ENCODE measurements at places on chromosomes 11 and 22.

DNA sequence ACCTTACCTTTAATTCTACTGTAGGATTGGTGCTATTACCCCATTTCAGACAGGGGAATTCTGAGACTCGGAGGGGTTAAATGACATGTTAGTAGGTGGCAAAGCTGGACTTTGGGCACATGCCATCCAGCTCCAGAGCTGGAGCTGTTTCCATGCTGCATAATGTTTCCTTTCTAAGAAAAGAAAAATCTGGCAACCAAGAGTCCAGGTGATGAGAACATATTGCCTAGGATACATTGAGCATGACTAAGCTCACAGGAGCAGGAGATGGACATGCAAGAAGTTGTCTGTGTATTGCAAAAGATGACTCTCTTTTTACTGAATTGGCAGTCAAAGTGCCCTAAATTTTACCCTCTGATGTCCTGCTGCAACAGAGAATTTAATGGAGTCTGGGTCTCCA lies 150.8 kb upstream of the SYT13 start:
- no peak for DNase-seq

DNA sequence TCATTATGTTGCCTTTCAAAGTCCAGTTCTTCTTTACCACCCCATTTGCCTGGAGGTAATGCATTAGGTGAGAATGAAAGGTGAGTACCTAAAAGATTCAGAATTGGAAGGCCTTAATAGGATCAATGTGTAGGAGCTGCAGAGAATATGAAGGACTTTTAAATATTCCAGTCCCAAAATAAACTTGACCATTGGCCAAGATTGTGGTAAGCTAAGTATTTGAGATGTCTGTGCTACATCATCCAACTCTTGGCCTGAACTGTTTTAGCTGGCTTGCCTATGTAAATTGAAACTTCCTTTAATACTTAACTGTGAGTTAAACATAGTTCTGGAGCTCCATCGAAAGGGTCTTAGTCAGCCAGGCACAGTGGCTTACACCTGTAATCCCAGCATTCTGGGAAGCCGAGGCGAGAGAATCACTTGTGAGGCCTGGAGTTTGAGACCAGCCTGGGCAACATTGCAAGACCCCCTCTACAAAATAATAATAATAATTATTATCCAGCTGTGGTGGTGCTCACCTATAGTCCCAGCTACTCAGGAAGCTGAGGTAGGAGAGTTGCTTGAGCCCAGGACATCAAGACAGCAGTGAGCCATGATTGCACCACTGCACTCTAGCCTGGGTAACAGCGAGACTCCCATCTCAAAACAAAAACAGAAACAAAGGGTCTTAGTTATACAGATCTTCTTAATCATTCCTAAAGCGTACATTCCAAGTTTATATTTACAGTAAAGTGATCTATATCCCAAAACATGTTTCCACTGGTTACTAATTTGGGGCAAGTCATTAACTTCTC lies 29.8 kb downstream of the MTMR3 start:
- no peak for DNase-seq

DNA sequence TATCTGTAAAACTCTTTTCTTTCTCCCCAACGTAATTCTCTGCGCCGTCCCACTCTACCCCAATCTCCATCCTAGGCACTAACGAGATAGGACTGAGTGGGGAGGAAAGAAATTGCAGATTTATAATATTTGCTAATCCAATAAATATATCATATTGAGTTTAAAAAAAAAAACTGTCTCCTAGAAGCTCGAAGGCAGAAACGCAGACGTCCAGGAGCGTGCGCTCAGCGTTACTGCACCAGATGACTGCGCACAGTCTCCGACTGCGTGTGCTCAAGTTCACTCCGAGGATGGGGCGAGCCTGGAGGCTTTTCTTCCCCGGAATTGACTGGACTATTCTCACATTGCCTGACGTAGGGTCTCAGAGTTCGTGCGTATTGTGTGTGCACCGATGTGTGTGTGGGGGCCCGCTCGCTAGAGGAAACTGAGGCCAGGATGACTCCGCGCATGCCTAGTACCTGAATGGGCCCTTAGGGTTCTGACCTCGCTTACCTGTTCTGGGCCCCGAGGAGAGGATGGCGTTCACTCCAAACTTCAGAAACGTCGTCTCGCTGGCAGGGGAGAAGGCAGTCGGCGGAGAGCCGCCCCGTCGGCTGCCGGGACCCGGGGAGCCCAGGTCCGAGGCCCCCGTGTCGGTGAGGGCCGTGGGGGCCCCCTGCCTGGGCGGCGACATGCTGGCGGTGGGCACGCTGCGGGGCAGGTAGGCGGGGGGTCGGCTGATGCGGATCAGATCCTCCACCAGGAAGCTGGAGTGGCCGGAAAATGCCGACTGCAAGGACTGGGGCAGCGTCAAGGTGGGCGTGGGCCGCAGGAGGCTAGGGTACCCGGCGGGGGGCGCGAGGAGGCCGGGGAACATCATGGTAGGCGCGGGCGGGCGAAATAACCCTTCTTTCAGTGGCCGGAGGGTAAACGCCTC lies 551 bp downstream of the DBX1 start:
- peak; percentile 63 for DNase-seq

DNA sequence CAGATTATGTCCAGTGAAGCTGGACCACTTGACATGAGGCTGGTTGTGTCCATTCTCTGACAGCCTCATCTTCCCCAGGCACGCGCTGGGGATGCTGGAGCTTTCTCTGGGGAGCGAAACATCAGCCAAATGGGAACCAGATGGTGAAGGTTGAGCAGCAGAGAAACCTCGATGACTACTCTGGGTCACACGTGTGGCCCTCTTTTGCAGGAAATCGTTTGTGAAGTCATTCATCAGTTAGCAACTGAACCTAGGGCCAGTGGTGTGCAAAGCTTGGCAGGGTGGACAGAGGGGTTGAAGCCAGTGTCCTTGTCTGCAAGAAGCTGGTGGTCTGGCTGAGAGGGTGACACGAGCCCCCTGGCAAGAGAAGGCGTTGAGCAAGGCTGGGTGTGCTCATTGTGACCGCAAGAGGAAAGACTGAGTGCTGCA lies 109.8 kb downstream of the ZBTB16 start:
- DNase-seq = no peak

DNA sequence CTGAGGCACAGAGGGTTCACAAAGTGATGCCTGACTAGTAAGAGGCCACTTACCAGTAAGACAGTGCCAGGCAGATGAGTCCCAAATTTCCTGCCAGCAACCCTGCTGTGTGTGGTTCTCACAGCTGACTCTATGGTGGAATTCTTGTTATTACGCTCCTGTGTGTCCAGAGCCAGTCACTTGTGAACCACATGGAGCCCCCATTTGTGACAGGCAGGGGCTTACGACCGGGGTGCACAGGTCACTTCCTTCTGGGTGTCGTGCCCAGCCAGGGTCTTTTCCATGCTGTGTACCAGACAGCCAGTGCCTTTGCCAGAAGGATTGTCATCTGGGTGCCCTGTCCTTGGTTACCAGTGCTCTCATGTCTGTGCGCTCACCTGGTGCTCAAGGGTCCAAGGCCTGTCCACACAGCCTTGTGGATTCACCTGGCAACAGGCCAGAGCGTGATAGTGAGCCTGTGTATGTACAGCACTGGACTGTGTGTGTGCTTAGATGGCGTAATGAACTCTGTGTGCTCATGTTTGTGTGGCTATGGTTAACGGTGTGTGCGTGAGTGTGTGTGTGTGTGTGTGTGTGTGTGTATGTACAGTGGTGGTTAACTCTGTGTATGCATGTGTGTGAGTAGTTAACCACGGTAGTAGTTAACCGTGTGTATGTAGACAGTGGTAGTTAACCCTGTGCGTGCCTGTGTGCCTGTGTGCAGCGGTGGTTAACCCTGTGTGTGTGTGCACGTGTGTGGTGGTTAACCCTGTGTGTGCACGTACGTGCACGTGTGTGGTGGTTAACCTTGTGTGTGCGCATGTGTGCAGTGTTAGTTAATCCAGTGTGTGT lies 18.6 kb downstream of the GRAMD4 start:
- no peak for DNase-seq

GRCh38 chr11:1178201-1178885 lies 20.6 kb downstream of the MUC5AC start:
- no peak for DNase-seq

DNA sequence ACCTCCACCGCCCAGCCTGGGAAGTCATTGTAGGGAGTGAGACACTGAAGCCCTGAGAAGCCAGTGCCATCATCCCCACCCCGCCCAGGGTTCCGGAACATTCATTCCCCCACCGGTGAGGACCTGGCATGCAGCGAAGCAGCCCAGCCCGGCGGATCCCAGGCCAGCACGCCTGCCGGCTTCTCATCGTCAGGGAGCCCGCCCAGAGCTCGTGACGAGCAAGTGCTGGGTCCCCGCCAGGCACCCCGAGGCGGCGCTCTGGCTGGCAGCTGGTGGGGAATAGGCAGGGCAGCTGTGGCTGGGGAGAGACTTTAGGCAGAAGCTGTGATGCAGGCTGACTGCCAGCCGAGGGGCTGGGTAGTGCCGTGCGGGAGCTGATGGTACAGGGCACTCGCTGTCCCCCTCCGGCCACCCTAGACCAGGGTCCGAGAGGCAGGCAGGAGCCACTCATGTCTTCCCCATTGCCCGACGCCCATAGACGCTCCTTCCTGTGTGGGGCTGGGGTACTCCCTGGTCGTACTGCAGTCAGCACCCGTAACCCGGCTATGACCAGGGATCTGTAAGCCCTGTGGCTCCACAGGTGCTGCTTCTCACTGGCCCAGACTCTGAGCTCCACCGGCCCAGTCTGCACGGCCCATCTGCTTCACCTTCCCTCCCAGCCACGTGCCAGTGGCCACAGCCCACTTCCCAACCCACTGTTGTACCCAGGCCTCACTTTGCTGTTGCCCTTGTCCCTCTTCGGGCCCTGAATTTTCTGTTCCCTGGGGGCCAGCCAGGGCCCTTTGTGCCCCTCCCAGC lies 24.5 kb upstream of the CABP7 start:
- DNase-seq = no peak

- DNase-seq = no peak
Observed at GRCh38 chr11:119254239-119254638, 48.1 kb downstream of the CBL start.

- no peak for DNase-seq
Observed at GRCh38 chr22:38829485-38829884, 14.3 kb downstream of the NPTXR start.

DNA sequence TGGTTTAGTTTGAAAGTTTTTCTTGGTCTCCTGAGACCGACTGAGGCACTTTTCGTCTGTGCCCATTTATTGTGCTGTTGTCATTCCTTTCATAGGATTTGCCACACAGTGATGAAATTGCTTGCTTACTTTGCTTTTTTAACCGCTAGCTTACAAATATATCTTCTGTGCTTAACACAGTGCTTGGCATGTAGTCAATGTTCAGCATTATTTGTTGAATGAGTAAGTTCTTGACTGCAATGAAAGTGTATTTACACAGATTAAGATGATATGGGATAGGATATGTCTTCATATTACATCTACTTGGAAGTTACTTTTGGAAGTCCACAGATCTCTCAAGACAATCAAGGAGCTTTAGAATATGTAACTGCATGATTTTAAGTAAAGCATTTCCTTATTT lies 91.2 kb downstream of the GRIA4 start:
- DNase-seq = no peak

DNA sequence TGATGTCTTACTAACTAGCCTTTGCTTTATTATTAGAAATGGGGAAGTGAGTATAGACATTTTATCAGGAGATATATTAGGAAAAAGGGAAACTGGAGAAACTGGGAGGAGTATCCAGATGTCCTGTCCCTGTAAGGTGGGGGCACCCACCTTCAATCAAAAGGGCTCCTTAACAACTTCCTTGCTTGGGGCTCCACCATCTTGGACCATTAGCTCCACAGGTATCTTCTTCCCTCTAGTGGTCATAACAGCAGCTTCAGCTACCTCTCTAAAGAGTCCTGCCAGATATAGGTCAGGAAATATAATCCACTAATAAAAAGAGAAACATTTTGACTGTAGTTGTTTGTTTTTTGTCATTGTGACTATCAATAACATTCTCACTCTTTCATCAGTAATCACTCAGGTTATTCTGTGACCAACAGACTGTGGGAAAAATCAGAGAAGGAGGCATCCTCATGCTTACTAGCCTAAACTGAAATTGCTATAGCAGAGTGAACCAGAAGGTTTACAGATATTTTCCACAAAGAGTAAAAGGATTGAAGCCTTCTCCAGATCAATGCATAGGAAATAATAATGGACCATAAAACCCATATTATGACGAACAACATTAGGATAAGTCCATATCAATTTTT lies 10.4 kb downstream of the OR51B4 start:
- DNase-seq = no peak

DNA sequence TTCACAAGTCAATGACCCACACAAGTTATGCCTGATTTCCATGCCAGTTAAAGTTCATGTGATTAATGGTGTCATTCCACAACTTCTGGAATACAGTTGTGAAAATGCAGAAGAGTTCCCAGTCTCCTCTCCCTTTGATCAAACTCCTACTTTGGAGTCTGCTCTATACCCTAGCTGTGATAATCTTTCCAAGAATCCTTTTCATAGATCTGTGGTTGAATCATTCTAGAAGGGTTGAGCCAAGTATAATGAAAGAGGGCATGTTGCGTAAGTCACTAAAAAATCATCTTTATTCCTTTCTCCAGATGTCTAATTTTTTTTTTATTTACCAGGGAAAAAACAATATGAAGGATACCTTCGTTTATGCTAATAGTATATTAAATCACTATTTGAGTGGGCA lies 89.7 kb upstream of the CARD18 start:
- DNase-seq = no peak

DNA sequence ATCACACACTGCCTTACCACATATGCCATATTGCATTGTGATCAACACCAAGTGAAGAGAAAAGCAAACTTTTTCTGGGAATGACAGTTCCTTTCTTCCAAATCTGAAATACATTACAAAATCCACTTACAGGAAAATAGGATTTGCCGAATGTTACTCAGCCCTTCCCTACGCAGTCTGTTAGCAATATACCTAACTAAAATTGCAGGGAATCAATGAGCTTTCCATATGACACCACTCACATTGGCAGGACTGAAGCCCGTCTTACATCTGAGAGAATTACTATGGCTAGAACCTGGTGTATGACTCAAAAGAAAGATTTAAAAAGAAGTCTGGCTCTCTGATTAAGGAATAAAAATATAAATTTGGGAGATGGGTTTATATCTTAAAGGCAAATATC lies 136.0 kb downstream of the LRRC4C start:
- DNase-seq = no peak

DNA sequence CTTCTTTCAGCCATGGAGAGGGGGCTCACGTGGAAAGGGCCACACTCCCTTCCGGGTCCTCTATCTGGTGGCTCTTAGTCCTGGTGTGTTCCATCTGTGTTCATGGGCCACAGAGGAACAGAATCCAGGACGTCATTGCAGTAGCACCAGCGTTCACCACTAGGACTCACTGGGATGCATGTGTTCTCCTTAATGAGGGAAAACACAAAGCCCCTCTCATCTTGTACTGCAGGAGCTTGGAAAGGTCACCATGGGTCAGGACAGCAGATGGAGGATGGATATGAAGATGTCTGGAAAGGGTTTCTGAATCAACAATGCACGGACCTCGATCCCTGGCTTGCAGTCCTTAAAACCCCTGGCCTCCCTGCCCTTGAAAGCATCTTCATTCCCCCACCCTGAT lies 113.8 kb upstream of the THY1 start:
- DNase-seq = no peak

DNA sequence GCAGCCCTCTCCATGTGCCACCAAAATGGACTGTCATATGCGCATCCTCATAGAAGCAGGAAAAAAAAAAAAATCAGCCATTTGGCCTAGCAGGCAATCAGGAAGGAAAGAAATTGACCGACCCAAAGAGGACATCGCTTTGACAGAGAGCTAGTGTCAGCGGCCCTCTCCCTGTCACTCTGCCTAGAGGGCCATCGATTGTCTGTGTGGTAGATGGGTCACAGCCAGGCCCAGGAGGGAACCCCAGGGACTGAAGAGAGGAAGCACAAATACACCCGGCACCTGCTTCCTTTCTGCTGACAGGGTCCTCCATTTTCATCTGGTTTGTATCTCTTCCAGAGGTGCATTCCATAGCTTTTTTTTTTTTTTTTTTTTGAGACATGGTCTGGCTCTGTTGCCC lies 21.8 kb downstream of the VPS37C start:
- no peak for DNase-seq

All from H1 (cell line).